Body of pancreas (tissue), 4 donors: ENCODE measurements at places on chromosomes 2 and 18. TPM values are rescaled to one million over a fixed set of nuclear protein-coding genes. Genes with fewer than 3 reads are reported as not detected.

DNA sequence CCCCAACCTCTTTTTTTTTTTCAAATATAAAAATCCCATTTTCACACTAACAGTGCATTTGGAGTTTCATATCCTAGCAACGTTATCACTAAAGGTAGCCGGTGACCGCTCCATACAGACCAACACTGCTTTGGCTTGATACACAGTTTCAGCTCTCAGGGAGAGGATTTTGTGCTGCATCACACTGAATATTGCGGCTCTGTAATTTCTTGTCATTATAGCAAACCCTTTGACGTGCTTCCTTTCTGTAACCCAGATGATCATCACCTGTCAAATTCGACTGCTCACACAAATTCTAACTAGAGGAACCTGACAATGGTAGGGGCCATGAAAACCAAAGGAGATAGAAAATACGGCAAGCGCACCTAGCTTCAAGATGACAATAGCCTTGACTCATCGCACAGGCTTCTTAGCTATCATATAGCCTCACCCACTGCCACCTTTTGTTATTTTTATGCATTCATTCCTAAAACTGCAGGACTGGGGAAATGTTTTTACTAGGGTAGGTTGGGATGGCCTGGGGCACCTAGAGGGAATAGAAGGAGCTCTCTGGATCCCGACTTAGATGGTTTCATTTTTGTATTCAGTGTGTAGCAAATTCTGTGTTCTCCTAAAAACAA, 582.9 kb upstream of the PIK3C3 start:
- no peak for DNase-seq
- no peak overlapping the region for H3K27ac ChIP-seq
- no peaks in the 10 kb centered on the region for H3K27me3 ChIP-seq
- H3K36me3 ChIP-seq = no peaks in the 10 kb centered on the region
- no peak overlapping the region for H3K4me3 ChIP-seq

DNA sequence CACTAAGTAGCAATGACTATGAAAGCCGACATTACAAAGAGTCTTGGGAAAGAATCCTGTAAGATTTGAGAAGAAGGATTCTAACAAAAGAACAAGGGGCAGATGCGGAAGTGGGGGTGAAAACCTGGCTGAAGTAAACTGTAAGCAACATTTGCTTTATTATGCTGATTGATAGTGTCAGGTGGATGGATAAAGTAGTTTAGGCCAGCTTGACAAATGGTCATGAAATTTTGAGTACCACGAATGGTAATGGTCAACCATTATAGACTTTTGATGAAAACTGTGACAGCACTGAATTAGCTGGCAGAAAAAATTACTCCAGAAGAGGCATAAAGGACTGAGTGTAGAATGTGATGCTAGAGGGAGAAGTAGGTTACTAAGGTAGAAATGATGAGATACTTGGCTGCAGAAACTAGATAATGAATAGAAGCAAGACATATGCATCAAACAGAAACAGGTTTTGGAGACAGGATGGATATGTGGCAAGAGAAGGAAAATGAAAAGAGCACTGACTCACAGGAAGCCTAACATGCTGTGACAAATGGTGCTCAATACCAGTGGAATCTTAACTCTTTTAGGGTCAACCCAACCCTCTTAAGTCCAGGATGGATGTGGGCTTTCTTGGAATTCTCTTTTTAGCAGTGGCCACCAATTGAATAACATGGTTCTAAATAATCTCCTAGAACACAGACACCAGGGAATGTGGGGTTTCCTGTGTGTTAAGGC, 6.8 kb downstream of the THUMPD2 start:
- no peak overlapping the region for H3K4me3 ChIP-seq
- no peaks in the 10 kb centered on the region for H3K27me3 ChIP-seq
- no peak for DNase-seq
- no peak overlapping the region for H3K27ac ChIP-seq
- H3K36me3 ChIP-seq = peaks cover 2% of the 10 kb centered on the region

The BCL2 gene
- 18.5 TPM for total RNA-seq

GRCh38 chr18:78632111-78632541, 347.5 kb upstream of the SALL3 start:
- no peaks in the 10 kb centered on the region for H3K36me3 ChIP-seq
- H3K27ac ChIP-seq = no peak overlapping the region
- H3K27me3 ChIP-seq = no peaks in the 10 kb centered on the region
- no peak for DNase-seq
- no peaks in the 10 kb centered on the region for H3K4me1 ChIP-seq
- no peak overlapping the region for H3K4me3 ChIP-seq

The CD226 gene
- 0.33 TPM for total RNA-seq

The ACKR3 gene
- 18.1 TPM for total RNA-seq

- H3K27ac ChIP-seq = no peak overlapping the region
- no peaks in the 10 kb centered on the region for H3K36me3 ChIP-seq
- H3K4me3 ChIP-seq = no peak overlapping the region
- H3K27me3 ChIP-seq = no peaks in the 10 kb centered on the region
- no peaks in the 10 kb centered on the region for H3K4me1 ChIP-seq
- no peak for DNase-seq
These were observed 65.3 kb upstream of the FOXI3 start for GRCh38 chr2:88517759-88518201.

- H3K4me3 ChIP-seq = no peak overlapping the region
- H3K27ac ChIP-seq = no peak overlapping the region
- no peaks in the 10 kb centered on the region for H3K4me1 ChIP-seq
- DNase-seq = no peak
- H3K27me3 ChIP-seq = no peaks in the 10 kb centered on the region
These were observed 73.2 kb downstream of the KLHL29 start for GRCh38 chr2:23457990-23458682.

DNA sequence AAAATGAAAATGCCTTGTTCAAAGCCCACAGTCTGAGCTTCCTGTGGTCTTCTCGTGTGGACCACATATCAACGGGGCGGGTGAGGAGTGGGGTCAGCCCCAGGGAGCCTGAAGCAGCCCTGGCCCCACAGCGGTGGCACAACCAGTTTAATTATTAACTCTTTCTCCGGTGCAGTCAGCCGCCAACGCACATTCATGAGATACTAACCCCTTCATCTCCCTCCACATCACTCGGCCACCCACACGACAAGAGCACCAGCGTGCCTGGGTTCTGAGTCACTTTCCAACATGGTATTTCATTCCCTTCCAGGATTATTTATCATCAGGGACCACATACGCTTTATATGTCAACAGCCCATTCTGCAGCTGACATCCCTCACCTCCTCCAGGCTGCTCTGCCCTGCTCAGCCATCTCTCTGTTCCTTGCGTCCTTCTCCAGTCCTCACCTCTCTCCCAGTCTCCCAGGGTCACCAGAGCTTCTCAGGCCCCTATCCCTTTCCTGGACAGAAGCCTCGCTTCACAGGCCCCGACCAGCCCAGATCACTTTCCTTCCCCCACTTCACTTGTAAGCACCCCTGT, 48.0 kb upstream of the ID2 start:
- peaks cover 14% of the 10 kb centered on the region for H3K4me1 ChIP-seq
- H3K36me3 ChIP-seq = no peaks in the 10 kb centered on the region

GRCh38 chr2:1591461-1591770, 152.9 kb downstream of the PXDN start:
- DNase-seq = no peak
- H3K27ac ChIP-seq = no peak overlapping the region

DNA sequence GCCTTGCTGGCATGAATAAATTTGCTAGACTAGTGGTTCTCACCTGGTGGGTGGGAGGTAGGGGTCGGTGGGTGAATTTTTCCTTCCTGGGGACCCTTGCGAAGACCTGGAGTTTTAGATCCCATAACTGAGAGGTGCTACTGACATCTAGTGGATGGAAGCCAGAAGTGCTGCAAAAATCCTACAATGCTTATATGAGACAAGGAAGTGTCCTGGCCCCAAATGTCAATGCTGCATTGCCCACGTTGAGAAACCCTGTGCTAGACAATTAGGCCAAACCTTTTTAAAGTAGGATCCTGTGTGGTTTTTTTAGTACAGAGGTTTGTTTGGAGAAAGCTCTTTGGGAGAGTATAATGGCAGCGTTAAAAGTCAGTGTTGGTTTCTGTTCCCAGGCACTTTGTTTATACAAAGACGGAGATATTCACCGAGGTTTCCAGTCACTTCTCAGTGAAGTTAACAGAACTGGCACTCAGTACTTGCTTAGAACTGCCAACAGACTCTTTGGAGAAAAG, 9.6 kb downstream of the SERPINB8 start:
- peak overlapping the region; percentile 1 for H3K27ac ChIP-seq
- H3K27me3 ChIP-seq = no peaks in the 10 kb centered on the region
- peak; percentile 74 for DNase-seq
- peaks cover 12% of the 10 kb centered on the region for H3K4me1 ChIP-seq
- H3K4me3 ChIP-seq = no peak overlapping the region

- no peak overlapping the region for H3K27ac ChIP-seq
- DNase-seq = no peak
- no peaks in the 10 kb centered on the region for H3K36me3 ChIP-seq
- no peak overlapping the region for H3K4me3 ChIP-seq
These were observed 62.3 kb downstream of the PSMG2 start for GRCh38 chr18:12765126-12765525.

The SIX2 gene
- 2.3 TPM for total RNA-seq

DNA sequence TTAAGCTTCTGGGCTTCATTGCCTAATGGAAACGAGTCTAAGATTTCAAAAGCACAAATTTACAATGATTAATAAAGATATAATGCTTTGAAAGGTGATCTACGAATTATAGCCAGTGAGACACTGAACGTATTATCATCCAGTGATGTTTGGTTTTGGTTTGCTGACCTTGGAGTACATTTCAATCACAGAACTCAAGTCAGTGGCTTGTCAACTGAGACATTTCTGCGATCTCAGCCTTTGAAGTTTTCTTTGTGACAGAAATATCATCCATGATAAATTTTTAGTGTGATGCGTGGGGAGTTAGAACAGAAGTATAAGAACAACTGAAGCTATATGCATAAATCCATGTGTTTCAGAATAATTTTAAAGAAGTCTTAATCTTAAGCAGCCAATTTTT, 263.8 kb downstream of the TCF4 start:
- H3K36me3 ChIP-seq = no peaks in the 10 kb centered on the region
- H3K4me1 ChIP-seq = peaks cover 15% of the 10 kb centered on the region
- H3K4me3 ChIP-seq = no peak overlapping the region
- no peak overlapping the region for H3K27ac ChIP-seq
- no peak for DNase-seq

The HTRA2 gene
- total RNA-seq = 14.3 TPM

- H3K27me3 ChIP-seq = no peaks in the 10 kb centered on the region
- no peaks in the 10 kb centered on the region for H3K36me3 ChIP-seq
- H3K4me3 ChIP-seq = peak within 1 kb of the TSS; percentile 46
- H3K27ac ChIP-seq = peak within 1 kb of the TSS; percentile 85
- peaks cover 24% of the 10 kb centered on the region for H3K4me1 ChIP-seq
These were observed at the start of gene RNF152 for GRCh38 chr18:61892683-61893308. Gene RNF152, minus strand, starts transcription at chr18:61893007. Its CDS starts 76,544 bp downstream, at chr18:61816463.

The PTCD3 gene
- total RNA-seq = 85.6 TPM

DNA sequence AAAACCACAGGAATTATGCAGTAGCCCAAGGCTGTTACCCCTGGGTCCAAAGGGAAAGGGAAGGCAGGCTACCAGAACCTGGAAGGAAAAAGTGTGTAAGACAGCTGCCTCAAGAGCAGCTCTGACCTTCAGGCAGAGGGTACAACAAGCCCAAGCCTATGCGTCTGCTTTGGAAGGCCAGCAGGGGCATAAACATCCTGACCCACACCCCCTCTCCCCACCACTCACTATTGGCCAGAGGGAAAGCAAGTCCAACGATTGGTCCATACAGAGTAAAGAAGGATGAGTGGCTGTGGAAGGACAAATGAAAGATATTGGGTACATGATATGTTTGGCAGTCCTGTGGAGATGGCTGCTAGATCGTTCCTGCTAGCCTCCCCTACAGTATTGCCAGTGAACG, 227.6 kb upstream of the HNRNPA3 start:
- no peak overlapping the region for H3K4me3 ChIP-seq
- H3K36me3 ChIP-seq = no peaks in the 10 kb centered on the region
- DNase-seq = no peak
- H3K27ac ChIP-seq = no peak overlapping the region
